Renal pelvis (tissue), 12 donors: ENCODE measurements at places on chromosomes 1 and 21. TPM values are rescaled to one million over a fixed set of nuclear protein-coding genes. Genes with fewer than 3 reads are reported as not detected.

TEX50 gene
- not detected for polyA plus RNA-seq

RNF115 gene
- polyA plus RNA-seq, result 20.7 TPM

F13B gene
- polyA plus RNA-seq, result not detected

OR2G6 gene
- polyA plus RNA-seq, result not detected

PKLR gene
- 8.6 TPM for polyA plus RNA-seq

ZNF648 gene
- polyA plus RNA-seq, result 0.51 TPM

TMEM167B gene
- 34.3 TPM for polyA plus RNA-seq

UBE2U gene
- polyA plus RNA-seq, result 0.52 TPM

IFNGR2 gene
- 78.6 TPM for polyA plus RNA-seq

PTGFR gene
- polyA plus RNA-seq, result 0.08 TPM

NBPF1 gene
- polyA plus RNA-seq, result 76.8 TPM

PRKAA2 gene
- 23.9 TPM for polyA plus RNA-seq

GNG4 gene
- polyA plus RNA-seq, result 3.3 TPM

CNKSR1 gene
- polyA plus RNA-seq, result 11.9 TPM

LMOD1 gene
- polyA plus RNA-seq, result 3.4 TPM
